Fibroblast of villous mesenchyme (primary cell): ENCODE measurements at places on chromosomes 13 and 19.
A peak's percentile ranks its signal among the peaks of the same experiment; 100 is the strongest.

GRCh38 chr19:21474671-21475181, 30.7 kb upstream of the ZNF429 start:
- peak; percentile 63 for DNase-seq

DNA sequence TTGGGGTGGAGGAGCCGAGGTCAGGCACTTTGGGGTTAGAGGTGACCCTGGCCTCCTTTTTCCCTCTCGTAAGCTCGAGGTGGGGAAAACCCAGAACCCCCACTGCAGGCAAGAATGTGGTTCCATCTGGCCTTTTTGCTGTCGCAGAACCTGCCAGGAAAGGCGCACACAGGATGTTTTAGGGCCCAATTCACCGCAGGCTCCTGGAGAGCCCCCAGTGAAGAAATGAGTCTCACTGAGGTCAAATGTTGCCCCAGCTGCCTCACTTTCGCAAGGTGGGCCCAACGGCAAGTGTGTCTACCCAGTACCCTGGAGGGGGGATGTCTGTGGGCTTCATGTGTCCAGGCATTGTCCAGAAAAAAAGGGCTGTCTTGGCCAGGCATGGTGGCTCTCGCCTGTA, 61.8 kb downstream of the PEX11G start:
- DNase-seq, result no peak

GRCh38 chr19:21440321-21440720, 43.4 kb downstream of the ZNF493 start:
- no peak for DNase-seq

- DNase-seq, result no peak
Observed at GRCh38 chr19:35076026-35076370, 34.5 kb downstream of the HPN start.

GRCh38 chr19:3353493-3353892, 12.9 kb upstream of the NFIC start:
- DNase-seq, result no peak

- no peak for DNase-seq
Observed at GRCh38 chr13:22298530-22298929, 627.7 kb downstream of the FGF9 start.

DNA sequence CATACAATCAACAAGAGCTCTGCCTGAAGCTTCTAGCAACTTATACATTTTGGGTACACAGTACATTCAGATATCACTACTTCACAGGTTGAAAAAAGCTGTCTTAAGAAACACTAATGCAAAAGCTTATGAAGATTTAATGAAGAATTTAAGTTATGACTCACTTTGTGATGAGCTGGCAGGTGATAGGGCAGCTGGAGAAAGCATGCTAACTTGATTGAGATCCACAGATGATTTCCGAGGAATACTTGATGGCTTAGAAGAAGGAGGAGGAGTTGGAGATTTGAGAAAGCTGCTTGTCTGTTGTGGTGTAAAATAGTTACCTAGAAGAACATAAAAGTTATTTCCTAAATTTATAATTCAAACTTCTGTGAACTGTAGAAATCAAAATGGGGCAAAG, 23.3 kb downstream of the EXOSC8 start:
- peak; percentile 27 for DNase-seq

DNA sequence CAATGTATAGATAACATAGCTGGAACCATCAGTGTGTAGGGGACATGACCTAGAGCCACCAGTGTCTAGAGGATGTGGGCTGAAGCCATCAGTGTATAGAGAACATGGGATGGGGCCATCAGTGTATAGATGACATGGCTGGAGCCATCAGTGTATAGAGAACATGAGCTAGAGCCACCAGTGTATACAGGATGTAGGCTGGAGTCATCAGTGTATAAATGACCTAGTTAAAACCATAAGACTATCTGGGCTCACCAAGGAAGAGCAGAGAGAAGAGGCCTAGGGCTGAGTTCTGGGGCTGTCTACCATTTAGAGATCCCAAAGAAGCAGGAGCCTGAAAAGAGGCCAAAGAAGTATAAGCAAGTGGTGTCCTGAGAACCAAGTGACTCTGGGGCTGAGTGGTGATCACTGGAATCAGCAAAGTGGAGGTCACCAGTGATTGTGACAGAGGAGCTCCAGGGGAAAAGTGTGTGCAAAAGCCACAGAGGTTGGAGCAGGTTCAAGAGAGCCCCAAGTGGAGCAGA, 41.0 kb downstream of the RFX2 start:
- DNase-seq, result no peak

- no peak for DNase-seq
Observed at GRCh38 chr19:47324502-47324901, 7.5 kb upstream of the C5AR2 start.

- peak; percentile 30 for DNase-seq
Observed at GRCh38 chr19:7482584-7483439, 6.0 kb downstream of the PEX11G start.

DNA sequence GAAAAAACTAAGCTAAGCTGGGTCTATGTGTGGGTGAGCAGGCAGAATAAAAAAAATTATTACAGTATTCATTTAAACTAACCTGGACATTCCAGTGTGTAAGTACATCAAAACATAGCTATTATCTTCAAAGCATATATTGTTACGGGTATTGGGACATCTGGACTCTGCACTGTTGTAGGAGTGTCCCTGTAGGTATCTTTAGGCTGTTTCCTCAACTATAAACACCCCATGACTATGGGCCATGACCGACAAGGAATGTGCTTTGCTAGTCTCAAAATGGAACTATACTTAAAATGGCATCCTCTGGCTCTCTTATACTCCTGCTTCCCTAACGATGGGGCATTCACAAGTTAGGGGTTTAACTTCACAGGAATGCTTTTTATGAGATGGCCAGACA, 3.4 kb downstream of the SCGB2B2 start:
- DNase-seq, result no peak

GRCh38 chr13:99636728-99637353, 135.6 kb downstream of the TM9SF2 start:
- no peak for DNase-seq

GRCh38 chr19:35342430-35342829, 5.3 kb upstream of the FFAR1 start:
- DNase-seq, result no peak

GRCh38 chr19:50794074-50794875, 4.1 kb downstream of the ACP4 start:
- DNase-seq, result no peak

GRCh38 chr19:54247106-54247930, 4.7 kb upstream of the LILRA6 start:
- no peak for DNase-seq

- no peak for DNase-seq
Observed at GRCh38 chr13:45510672-45511071, 45.9 kb downstream of the COG3 start.

DNA sequence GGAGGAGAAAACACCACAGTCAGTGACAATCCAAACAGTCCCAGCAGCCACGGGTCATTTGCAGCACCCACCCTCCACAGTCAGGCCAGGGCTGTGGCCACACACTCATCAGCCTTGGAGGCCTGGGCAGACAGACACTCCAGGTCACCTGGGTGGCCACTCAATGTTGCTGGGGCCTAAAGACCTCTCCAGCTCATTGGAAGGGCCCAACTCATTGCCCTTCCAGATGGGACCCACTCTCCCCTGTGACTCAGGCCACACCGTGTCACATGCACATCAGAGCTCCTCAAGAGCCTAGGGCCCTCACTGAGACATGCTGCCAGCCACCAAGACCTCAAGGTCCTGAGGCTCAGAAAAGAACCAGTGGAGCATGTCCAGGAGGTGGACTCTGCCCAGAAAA, 22.4 kb downstream of the TUBA3C start:
- no peak for DNase-seq

- DNase-seq, result no peak
Observed at GRCh38 chr19:44278181-44278690, 18.6 kb downstream of the ZNF233 start.

DNA sequence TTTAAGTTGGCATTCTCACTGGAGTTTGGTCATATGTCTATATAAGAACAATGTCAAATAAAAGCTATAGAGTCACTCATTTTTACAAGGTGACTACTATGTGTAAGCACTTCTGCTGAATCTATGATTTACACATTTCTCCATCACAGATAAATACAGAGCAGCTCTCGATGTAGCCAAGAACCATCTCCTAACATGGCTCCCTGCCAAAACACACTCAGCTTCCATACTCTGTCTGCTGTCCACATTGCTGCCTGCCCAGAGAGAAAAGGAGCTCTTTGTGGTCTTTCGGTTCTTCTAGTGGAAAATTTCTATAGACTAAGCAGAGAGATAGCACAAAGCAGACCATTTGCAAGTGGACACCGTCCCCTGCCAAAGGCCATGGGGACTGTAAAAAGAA, 190.9 kb upstream of the KLF12 start:
- peak; percentile 65 for DNase-seq

GRCh38 chr13:96398486-96398885, 308.6 kb downstream of the HS6ST3 start:
- DNase-seq, result no peak

DNA sequence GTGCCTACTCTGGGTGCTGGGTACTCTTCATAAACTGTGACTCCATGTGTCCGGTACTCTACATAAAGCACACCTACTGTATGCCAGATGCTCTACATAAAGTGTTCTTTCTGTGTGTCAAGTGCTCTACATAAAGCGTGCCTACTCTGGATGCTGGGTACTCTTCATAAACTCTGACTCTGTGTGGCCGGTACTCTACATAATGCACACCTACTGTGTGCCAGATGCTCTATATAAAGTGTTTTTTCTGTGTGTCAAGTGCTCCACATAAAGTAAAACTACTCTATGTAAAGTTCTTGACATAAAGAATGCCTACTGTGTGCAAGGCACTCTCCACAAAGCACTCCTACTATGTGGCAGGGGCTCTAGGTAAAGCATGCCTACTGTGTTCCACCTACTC, 1.8 kb upstream of the CYP4F11 start:
- no peak for DNase-seq

DNA sequence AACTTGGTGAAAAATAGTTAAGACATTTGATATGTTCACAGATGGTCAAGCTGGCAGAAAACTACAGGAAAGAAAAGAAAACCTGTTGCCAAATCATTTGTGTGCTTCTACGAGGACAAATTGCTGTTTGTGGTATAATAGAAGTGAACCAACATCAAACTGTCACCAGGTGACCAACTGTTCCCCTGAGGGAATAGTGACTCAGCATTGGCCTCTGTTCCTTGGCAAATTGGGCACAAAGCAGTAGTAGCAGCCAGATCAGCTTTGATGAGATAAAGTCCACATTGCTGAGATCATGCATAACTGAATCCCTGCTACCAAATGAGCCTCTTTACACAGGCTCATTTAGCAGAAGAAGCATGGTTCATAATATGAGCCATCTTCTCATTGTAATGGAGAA, 103.5 kb downstream of the POSTN start:
- no peak for DNase-seq

DNA sequence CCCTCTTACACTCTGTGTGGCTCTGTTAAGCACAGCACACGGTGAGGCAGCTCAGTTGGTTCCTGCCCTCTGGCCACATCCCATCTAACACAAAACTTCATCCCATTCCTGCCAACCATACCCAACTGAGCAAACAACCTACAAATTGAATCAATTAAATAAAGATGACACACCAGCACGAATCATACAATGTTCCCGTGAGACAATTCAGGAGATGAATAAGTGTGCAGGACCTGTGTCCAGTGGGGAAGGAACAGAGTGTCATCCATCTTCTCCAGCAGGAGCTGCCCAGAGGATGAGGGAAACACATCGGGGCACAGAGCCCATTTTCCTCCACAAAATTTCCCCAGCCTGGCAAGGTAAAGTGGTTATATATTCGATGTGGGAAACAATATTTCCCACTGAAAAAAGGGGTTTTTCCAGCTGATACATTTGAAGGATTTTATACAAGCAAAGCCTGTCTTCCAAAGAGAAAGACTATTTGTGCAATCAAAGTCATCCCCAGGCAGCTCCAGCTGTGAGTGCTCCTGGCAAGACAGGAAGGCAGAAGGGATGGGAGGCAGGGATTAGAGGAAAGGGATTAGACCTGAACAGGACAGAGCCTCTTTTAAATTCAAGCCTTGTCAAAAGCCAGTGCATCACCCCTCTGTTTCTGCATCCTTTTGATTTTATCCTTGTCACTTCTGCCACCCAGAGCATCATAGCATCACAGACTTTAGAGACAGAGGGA, 240.2 kb downstream of the LHFPL6 start:
- DNase-seq, result no peak

DNA sequence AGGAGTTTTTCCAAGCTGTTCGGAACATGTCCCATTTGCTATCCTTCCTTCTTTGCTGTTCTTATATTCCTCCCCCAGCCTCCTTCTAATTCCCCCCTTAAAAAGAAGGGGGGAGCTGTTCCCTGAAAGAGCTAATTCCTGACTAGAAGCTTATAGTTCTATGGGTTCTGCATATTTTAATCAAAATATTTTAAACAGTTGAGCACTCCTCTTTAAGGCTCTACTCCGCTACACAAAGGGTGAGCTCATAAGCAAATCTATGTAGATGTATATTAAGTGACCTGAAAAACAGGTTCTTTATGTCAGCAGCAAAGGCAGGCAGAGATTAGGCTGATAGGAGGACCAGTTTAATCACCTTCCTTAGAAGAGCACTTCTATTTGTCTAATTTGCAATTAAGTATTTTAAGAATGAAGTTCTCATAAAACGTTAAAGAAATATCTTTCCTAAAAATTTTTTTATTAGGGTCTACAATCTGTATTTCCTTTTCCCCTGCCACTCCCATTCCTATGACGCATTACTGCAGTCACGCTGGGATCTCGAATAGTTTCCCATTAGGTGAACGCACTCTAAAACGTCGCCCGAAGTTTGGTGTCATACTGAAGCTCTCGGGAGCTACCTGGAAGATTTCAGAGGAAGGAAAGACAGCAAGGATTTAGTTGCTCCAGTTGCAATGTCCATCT, 5.2 kb downstream of the EFNB2 start:
- no peak for DNase-seq

DNA sequence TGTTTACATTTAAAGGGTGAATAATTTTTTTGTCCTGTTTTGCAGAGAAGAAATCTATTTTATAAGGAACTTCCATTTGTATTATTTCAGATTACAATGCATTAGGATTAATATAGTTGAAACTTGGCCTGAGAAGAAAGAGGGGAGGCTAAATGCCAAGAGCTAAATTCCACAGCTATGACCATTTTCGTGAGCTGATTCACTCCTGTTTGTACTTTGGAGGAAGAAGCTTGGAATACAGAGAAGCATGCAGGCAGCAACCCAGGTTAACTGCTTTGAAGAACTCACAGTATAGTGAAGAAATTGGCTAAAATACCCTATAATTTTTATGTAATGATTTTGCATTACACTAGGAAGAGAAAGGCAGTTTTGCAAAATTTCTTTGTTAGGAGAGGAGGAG, 309.4 kb upstream of the KLF12 start:
- peak; percentile 52 for DNase-seq

GRCh38 chr13:29537736-29538651, 57.5 kb downstream of the SLC7A1 start:
- DNase-seq, result no peak

DNA sequence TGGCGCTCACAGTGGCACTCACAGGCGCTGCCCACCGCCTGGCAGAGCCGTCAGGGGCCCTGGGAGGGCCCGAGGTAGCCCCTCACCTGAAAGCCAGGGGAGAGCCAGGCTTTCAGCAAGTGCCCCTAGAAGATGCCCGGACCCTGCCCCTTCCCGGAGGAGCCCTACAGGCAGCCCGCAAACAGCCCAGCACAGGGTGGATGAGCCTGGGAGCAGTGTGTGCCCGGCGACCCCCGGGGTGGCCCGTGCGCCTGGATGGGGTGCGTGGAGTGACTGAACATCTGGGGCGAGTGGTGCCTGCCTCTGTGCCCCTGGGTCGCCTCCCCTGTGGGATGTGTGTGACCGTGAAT, 1.4 kb downstream of the CRLF1 start:
- no peak for DNase-seq
